GM12878 (cell line): ENCODE measurements at places on chromosomes 6 and 20. TPM values are rescaled to one million over a fixed set of nuclear protein-coding genes. Genes with fewer than 3 reads are reported as not detected.

DNA sequence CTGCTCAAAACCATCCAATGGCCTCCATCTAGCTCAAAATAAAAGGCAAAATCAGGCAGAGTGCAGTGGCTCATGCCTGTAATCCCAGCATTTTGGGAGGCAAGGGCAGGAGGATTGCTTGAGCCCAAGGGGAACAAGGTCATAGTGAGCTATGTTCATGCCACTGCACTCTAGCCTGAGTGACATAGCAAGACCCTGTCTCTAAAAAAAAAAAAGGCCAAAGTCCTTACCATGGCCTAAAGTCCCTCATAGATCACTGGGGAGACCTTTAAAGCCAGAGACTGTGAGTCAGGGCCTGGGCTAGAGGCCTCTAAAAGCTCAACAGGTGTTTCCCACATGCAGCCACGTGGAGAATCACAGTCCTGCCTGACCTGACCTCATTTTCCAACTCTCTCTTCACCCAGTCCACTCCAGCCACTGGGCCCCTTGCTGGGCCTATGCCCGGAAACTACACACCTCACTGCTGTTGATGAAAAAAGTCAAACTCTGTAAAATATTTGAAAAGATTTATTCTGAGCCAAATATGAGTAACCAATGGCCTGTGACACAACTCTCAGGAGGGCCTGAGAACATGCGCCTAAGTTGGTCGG lies 28.2 kb upstream of the TAB2 start:
- H3K36me3 ChIP-seq, result no peaks in the 10 kb centered on the region
- DNase-seq, result no peak
- no peaks in the 10 kb centered on the region for H3K27me3 ChIP-seq
- H3K27ac ChIP-seq, result no peak overlapping the region
- H3K4me1 ChIP-seq, result no peaks in the 10 kb centered on the region

DNA sequence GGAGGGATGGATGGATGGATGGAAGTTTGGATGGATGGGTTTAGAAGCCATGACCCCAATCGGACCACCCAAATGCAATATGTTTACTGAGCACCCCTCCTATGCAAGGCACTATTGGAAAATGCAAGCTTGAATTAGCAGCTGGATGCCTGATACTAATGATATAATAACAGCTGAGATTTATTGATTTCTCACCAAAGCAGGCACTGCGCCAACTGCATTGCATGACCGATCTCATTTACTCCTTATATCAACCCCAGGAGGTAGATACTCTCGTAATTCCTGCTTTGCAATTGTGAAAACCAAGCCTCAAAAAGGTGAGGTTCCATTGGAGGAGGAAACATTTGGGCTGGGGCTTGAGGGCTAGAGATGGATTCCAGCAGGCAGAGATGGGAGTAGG lies 89.7 kb downstream of the KCNB1 start:
- H3K4me1 ChIP-seq, result no peaks in the 10 kb centered on the region
- H3K27ac ChIP-seq, result no peak overlapping the region
- no peaks in the 10 kb centered on the region for H3K36me3 ChIP-seq
- no peak overlapping the region for H3K4me3 ChIP-seq
- no peak for DNase-seq
- H3K27me3 ChIP-seq, result peaks cover 4% of the 10 kb centered on the region

GRCh38 chr6:36926708-36927513 lies 27.6 kb upstream of the PI16 start:
- H3K27me3 ChIP-seq, result no peaks in the 10 kb centered on the region
- H3K27ac ChIP-seq, result no peak overlapping the region
- H3K36me3 ChIP-seq, result no peaks in the 10 kb centered on the region
- H3K4me3 ChIP-seq, result no peak overlapping the region
- DNase-seq, result no peak

- H3K4me1 ChIP-seq, result no peaks in the 10 kb centered on the region
- DNase-seq, result no peak
- H3K27me3 ChIP-seq, result no peaks in the 10 kb centered on the region
- H3K4me3 ChIP-seq, result no peak overlapping the region
- no peak overlapping the region for H3K27ac ChIP-seq
Measured at GRCh38 chr6:21648475-21649050, 55.0 kb downstream of the SOX4 start.

DNA sequence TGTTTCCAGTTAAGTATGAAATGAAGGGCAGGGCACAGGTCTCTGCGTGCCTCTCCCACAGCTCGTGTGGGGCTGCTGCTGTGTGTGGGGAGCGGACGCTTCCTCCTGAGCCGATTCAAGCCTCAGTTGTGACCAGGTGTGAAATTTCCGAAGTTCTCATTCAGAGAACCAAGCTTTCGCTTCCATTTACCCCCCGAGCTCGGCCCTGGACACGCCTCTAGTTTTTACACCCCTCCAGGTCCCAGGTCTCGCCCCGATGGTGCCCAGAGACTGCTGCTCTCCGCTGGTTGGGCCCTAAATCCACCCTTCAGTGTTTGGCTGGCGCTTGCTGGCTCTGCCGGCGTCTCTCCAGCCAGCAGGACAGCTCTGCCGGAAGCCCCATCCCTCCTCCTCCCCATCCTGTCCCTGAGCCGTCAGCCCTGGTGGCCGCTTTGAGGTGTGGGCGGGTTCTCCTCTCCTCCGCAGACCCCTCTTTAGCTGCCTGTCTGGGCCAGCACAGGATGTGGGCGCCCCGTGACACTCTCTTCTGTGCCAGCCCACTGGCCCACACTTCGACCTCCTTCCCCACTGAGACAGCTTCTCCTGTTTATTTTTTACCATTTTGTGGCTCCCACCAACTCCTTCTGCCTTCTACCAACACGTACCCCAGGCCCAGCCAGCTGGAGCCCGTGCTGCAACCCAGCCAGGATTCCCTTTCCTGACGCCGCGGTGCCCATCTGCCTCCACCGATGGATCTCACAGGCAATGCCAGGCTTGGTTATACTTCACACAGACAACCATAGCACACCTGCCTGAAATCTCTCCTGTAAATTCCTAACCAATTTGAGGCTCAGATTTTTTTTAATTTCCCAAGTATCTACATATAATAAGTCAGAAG lies 142.8 kb downstream of the DLL1 start:
- no peak overlapping the region; the same call in 1 of the 2 replicates for H3K4me3 ChIP-seq
- no peak overlapping the region for H3K27ac ChIP-seq
- no peaks in the 10 kb centered on the region for H3K36me3 ChIP-seq
- H3K4me1 ChIP-seq, result no peaks in the 10 kb centered on the region
- H3K27me3 ChIP-seq, result peaks cover 3% of the 10 kb centered on the region; the same call in 1 of the 2 replicates

DNA sequence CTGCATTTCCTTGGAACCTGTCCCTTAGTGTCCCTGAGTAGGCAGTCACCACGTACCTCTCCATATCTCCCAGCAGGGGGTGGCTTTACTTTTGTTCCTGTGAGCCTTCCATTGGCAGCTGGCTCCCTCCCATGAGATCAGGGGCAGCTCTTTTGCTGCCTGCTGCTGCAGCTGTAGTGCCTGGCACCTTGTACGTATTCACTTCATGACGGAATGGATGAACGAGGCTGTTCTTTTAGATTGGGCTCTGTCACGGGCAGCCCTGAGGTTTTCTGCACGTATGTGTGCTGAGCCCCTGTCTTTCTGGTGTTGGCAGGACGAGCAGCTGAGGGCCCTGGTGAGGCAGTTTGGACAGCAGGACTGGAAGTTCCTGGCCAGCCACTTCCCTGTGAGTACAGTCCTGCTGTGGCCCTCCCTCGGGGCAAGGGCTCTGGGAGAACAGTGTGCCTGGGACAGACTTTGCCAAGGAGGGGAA lies 14.6 kb downstream of the MYBL2 start:
- peaks cover 32% of the 10 kb centered on the region for H3K4me1 ChIP-seq
- no peaks in the 10 kb centered on the region for H3K27me3 ChIP-seq

- no peak overlapping the region for H3K4me3 ChIP-seq
- H3K4me1 ChIP-seq, result no peaks in the 10 kb centered on the region
- DNase-seq, result no peak
- H3K36me3 ChIP-seq, result no peaks in the 10 kb centered on the region
- no peaks in the 10 kb centered on the region; the same call in 1 of the 2 replicates for H3K27me3 ChIP-seq
Measured at GRCh38 chr6:130760006-130760405, 67.2 kb upstream of the SMLR1 start.

GRCh38 chr6:139295901-139296300 lies 4.1 kb upstream of the TXLNB start:
- H3K27me3 ChIP-seq, result no peaks in the 10 kb centered on the region
- no peaks in the 10 kb centered on the region for H3K36me3 ChIP-seq
- DNase-seq, result no peak
- H3K27ac ChIP-seq, result no peak overlapping the region
- peaks cover 17% of the 10 kb centered on the region for H3K4me1 ChIP-seq

DNA sequence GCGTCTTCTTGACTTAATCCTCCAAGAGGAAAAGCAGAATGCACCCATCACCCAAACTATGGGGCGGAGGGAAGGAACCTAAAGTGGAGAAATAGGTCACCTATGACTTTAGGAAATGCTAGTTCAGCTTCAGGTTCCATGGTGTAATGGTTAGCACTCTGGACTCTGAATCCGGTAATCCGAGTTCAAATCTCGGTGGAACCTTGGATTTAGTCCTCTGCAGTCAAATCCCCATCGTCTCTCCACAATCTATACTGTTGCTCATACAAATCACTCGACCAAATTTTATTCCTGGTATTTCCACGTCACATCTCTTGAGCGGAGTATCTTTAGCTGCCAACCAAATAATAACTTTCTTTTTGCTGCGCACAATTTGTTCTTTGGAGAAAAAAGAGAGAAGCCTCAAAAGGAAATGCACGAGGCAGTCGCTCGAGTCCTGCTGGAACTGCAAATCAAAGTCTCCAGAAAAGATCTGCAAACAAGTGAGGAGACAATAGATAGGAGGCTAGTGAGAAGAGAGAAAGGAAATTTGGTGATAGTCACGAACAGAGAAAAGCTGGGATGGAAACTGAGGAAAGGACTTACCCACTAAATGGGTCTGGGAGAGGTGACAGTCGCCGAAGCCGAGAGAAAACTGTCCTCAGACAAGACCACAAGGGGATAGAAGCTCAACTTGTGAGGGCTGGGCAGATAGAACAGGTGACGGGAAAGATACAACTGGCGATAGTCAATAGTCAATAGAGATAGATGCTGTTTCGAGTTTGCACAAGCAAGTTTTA lies 16.6 kb downstream of the POM121L2 start:
- no peaks in the 10 kb centered on the region; the same call in 1 of the 2 replicates for H3K4me1 ChIP-seq
- H3K36me3 ChIP-seq, result no peaks in the 10 kb centered on the region
- DNase-seq, result no peak
- H3K27me3 ChIP-seq, result peaks cover 9% of the 10 kb centered on the region
- H3K27ac ChIP-seq, result no peak overlapping the region
- H3K4me3 ChIP-seq, result peak overlapping the region; percentile 57

DNA sequence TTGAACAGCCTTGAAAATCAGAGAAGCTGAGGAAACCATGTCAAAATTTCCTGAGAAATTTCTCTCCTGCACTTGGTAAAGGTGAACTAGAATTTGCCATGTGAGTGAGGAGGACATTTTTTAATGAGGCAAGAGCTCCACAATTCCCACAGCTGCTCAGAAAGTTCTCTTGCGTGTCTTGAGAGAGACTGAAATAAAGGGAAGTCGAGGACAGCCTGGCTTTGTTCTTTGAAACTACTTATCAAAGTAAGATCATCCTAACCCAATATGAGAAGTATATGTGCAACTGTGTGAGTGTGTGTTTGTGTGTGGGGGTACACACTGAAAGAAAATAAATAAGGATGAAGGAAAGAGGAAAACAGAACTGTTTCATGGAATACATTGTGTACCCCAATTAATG lies 163.4 kb downstream of the SLC24A3 start:
- H3K4me3 ChIP-seq, result no peak overlapping the region
- H3K27me3 ChIP-seq, result no peaks in the 10 kb centered on the region
- H3K36me3 ChIP-seq, result no peaks in the 10 kb centered on the region
- no peak for DNase-seq

GRCh38 chr20:50138479-50139393 lies 14.8 kb downstream of the PEDS1 start:
- no peaks in the 10 kb centered on the region for H3K27me3 ChIP-seq
- peaks cover 24% of the 10 kb centered on the region for H3K36me3 ChIP-seq
- no peak for DNase-seq
- H3K4me1 ChIP-seq, result no peaks in the 10 kb centered on the region

DNA sequence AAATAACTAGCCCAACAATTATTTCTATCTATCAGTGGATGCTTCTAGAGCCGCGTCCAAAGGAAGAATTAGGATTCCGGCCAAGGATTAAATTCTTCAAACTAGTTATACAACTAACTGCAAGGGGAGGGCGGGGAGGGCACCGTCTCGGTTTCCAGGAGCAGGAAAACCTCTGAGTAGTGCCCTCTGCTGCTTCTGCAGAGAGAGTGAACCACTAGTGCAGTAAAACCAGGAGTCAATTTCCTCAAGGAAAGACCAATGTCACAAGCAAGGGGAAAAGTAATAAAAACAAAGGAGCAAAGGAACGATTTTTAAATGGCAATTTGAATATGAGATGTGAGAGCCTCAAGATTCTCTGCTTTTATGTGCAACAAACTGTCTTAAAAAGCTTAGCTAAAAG lies 16.5 kb upstream of the UBE2J1 start:
- no peak overlapping the region for H3K4me3 ChIP-seq
- no peak overlapping the region for H3K27ac ChIP-seq
- peaks cover 26% of the 10 kb centered on the region for H3K4me1 ChIP-seq
- H3K36me3 ChIP-seq, result no peaks in the 10 kb centered on the region

- no peaks in the 10 kb centered on the region for H3K27me3 ChIP-seq
- no peaks in the 10 kb centered on the region for H3K36me3 ChIP-seq
- no peak for DNase-seq
- no peak overlapping the region for H3K4me3 ChIP-seq
- H3K27ac ChIP-seq, result no peak overlapping the region
Measured at GRCh38 chr6:23533311-23533710, 592.7 kb upstream of the NRSN1 start.

THEMIS gene
- 0.08 TPM in 1 of 2 replicates, not detected in the other for total RNA-seq

FBXO9 gene
- 48.5 and 49.1 TPM in 2 replicates for total RNA-seq

RIPPLY2 gene
- 0.77 TPM in 1 of 2 replicates, not detected in the other for total RNA-seq

SOX12 gene
- total RNA-seq, result 17.9 TPM in 2 replicates

SPATS1 gene
- total RNA-seq, result not detected in 2 replicates

MRPS18B gene
- 80.9 and 87.7 TPM in 2 replicates for total RNA-seq
